ENCODE measurements at places on chromosomes 16 and 17. TPM values are rescaled to one million over a fixed set of nuclear protein-coding genes. Genes with fewer than 3 reads are reported as not detected.

Gene FAM171A2
- 14.9 TPM for total RNA-seq

Gene GOSR2
- total RNA-seq = 34.5 TPM

Gene TP53TG3D
- not detected for total RNA-seq

Gene RAB26
- total RNA-seq = 0.49 TPM

Gene TERB1
- 0.28 TPM for total RNA-seq

Gene CD300LG
- not detected for total RNA-seq

Gene CTF1
- 1.4 TPM for total RNA-seq

GRCh38 chr17:64420143-64420670, 28.7 kb upstream of the MILR1 start:
- no peaks in the 10 kb centered on the region for H3K36me3 ChIP-seq
- H3K27ac ChIP-seq = no peak overlapping the region
- H3K27me3 ChIP-seq = no peaks in the 10 kb centered on the region
- no peak overlapping the region for H3K4me3 ChIP-seq
- DNase-seq = peak; percentile 85
- peaks cover 6% of the 10 kb centered on the region for H3K4me1 ChIP-seq

DNA sequence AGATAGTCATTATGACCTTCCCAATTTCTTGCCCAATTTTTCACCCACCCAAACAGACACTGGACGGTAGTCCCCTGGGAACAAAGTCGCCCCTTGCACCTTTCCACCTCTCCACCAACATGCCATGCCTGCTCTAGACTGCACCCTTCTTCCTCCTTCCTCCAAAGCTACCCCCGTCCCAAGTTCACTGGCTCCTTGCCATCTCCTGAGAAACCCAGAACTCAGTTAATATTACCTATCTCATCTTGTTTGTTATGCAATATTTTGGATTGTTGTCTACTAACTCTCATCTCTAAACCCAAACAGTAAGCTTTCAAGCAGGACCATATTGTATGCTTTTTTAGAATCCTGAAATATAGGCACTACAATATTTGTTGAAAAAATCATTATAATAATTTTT, 63.3 kb downstream of the USP31 start:
- no peak overlapping the region for H3K4me3 ChIP-seq
- H3K36me3 ChIP-seq = peaks cover 18% of the 10 kb centered on the region
- H3K27me3 ChIP-seq = no peaks in the 10 kb centered on the region
- no peak overlapping the region for H3K27ac ChIP-seq
- H3K4me1 ChIP-seq = no peaks in the 10 kb centered on the region

DNA sequence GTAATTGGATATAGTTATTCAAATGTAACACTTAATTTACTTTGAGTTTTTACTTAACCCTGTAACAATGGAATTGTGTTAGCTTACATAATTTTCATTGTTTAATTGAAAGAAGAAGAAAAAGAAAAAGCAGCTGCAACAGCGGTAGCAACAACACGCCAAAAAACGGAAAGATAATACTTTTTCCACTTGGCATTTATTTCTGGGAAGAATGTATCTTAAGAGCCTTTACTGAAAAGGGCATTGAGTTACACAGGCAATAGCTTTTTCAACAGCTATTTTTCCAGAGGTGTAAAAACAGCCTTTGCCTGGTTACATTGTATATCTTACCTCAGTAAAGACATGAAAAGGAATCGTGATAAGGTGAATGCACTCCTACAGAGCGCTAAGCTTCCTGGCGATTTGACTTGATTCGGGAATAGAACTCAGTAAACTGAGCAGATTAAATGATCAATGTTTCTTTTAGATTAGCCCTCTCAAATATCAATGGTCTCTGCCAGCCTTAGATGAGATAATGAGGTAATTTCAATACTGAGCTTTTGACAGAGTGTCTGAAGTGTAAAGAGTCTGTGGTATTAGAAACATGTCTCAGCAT, 311.3 kb downstream of the CDH13 start:
- H3K27ac ChIP-seq = no peak overlapping the region
- no peak overlapping the region for H3K4me3 ChIP-seq
- no peak for DNase-seq
- no peaks in the 10 kb centered on the region for H3K4me1 ChIP-seq

DNA sequence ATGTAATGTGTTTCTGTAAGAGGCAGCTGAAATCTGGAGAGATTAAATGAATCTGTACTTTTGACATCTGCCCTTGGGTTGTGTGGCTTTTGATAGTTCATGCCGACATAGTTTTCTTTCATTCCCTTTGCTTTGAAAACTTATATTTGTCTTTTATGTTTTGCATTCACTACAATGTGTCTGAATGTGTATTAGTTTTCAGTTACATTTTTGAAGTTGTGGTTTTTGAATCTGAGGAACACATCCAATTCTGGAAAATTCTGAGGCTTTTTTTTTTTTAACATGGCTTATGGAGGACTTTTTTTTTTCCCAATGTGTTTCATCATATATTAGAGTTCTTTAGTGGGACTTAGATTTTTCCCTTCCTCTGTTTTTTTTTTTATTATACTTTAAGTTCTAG, 683.7 kb upstream of the SOX9 start:
- no peak for DNase-seq
- H3K4me3 ChIP-seq = no peak overlapping the region
- no peak overlapping the region for H3K27ac ChIP-seq
- H3K36me3 ChIP-seq = no peaks in the 10 kb centered on the region

GRCh38 chr17:4657678-4658077, 16.2 kb upstream of the ALOX15 start:
- H3K4me3 ChIP-seq = no peak overlapping the region
- no peak for DNase-seq
- H3K36me3 ChIP-seq = no peaks in the 10 kb centered on the region
- no peaks in the 10 kb centered on the region for H3K27me3 ChIP-seq

GRCh38 chr16:11135464-11135973, 120.5 kb downstream of the SOCS1 start:
- no peak overlapping the region for H3K4me3 ChIP-seq
- no peak for DNase-seq
- peak overlapping the region; percentile 74 for H3K27ac ChIP-seq
- no peaks in the 10 kb centered on the region for H3K36me3 ChIP-seq

DNA sequence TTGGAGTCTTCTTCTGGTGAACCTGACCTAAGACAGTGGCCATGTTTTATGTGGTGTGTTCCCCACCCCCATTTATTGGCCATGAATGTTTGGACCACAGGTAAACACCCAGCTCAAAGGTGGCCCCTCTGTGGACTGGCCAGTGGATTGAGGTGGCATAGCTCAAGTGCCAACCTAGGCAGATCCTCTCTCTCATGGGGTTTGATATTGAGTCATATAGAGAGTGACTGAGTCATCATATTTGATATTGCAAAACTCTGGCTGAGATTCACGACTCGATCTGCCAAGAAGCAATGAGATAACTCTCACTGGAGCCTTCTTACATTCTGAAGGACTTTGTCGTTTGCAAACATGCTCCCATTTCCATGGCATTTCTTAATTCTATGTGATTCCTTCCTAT, 10.5 kb upstream of the TEKT3 start:
- peaks cover 3% of the 10 kb centered on the region for H3K27me3 ChIP-seq
- H3K27ac ChIP-seq = no peak overlapping the region
- H3K4me1 ChIP-seq = no peaks in the 10 kb centered on the region
- no peaks in the 10 kb centered on the region for H3K36me3 ChIP-seq

- no peaks in the 10 kb centered on the region for H3K4me1 ChIP-seq
- H3K27ac ChIP-seq = no peak overlapping the region
- no peak for DNase-seq
- no peaks in the 10 kb centered on the region for H3K36me3 ChIP-seq
Observed at GRCh38 chr17:72264682-72265405, 144.0 kb downstream of the SOX9 start.

DNA sequence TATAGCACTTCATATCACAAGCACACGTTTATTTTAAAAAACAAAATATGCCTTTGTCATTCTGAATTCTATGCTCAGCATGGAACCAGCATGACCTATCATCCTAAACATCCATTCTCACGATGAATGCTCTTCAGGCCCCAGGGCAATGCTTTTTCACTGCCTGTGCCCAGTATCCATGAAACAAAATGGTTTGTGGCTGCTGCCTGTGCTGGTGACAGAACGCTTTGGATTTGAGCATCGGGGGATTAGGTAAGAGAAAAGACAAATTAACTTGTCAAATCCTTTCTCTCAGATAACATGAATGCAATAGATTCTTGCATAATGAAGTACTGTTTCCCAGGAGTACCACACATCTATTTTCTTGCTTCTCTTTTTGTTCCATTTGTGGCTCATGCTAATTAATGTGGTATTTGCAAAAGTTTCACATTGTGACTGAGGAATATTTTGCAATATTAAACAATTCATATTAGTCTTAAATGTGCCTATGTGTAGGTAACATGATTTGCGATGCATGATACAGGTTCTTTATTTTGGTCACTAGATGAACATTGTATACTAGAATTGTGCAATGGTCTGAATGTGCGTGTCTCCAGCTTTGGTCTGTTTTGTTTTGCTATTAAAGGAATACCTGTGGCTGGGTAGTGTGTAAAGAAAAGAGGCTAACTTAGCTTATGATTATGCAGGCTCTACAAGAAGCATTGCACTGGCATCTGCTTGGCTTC, 25.8 kb upstream of the SRSF1 start:
- H3K4me3 ChIP-seq = no peak overlapping the region

GRCh38 chr17:3004150-3004801, 59.1 kb downstream of the OR1D5 start:
- peaks cover 10% of the 10 kb centered on the region for H3K4me1 ChIP-seq
- no peak overlapping the region for H3K27ac ChIP-seq
- H3K27me3 ChIP-seq = no peaks in the 10 kb centered on the region
- peak overlapping the region; percentile 22 for H3K4me3 ChIP-seq
- H3K36me3 ChIP-seq = no peaks in the 10 kb centered on the region
- DNase-seq = peak; percentile 83

DNA sequence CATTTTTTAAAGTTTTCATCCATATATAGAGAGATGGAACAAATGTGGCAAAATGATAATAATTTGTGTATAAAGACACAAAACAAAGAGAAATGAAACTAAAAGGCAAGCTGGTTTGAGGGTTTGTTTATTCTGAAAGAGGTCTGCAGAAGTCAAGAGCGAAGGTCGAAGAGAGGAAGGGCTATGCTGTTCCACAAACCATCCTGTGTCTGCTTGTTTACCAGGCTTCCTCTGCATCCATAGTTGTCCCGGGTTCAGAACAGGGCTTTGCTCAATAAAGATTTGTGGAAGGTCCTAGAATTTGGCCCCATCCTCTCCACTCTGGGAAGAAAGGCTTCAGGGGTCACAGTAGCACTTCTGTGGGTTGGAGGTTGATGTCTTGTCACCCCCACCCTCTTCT, 2.4 kb upstream of the MARVELD3 start:
- no peak for DNase-seq
- no peak overlapping the region for H3K27ac ChIP-seq
- H3K36me3 ChIP-seq = no peaks in the 10 kb centered on the region
- no peak overlapping the region for H3K4me3 ChIP-seq

DNA sequence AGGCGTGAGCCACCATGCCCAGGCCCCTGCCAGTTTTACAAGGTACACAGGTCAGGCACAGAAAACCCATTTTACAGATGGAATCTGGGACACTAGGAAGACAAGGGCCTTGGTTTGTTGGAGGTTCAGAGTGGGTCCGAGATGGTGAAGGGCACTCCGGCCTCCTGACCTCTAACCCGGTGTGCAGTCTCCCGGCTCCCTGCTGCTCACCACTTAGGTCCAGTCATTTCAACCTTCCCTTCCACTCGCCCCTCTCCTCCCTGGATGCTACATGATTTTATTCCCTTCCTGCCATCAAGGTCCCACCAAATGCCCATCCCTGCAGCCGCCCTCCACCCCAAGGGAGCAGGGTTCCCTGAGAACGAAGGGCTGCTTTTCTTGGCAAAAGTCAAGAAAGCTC, 8.7 kb downstream of the ITGAX start:
- DNase-seq = no peak
- no peaks in the 10 kb centered on the region for H3K27me3 ChIP-seq
- no peak overlapping the region for H3K27ac ChIP-seq
- no peak overlapping the region for H3K4me3 ChIP-seq

DNA sequence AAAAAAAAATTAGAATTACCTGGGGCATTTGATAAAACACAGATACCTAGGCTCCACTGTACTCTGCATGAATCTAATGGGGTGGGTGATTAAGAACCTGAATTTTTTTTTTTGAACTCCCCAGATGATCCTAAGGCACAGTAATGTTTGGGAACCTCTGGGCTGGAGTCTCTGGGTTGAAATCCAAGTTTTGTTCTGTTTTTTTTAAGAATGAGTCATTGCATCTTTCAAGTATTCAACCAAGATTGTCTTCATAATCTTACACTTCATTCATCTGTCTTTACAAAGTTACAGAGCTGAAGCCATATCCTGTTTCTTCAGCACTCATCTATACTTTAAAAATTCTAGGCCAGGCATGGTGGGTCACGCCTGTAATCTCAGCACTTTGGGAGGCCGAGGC, 52.6 kb downstream of the PIGL start:
- no peaks in the 10 kb centered on the region for H3K27me3 ChIP-seq
- H3K36me3 ChIP-seq = no peaks in the 10 kb centered on the region
- no peak overlapping the region for H3K4me3 ChIP-seq
- H3K4me1 ChIP-seq = no peaks in the 10 kb centered on the region

GRCh38 chr17:82022310-82022980, at the start of gene CENPX:
TSS of gene CENPX (minus strand) at chr17:82022878. CDS start at chr17:82022861, 17 bp downstream.
- peaks cover 13% of the 10 kb centered on the region for H3K36me3 ChIP-seq
- DNase-seq = no peak
- H3K4me3 ChIP-seq = peak within 1 kb of the TSS; percentile 97
- no peaks in the 10 kb centered on the region for H3K27me3 ChIP-seq
- peak within 1 kb of the TSS; percentile 75 for H3K27ac ChIP-seq

GRCh38 chr17:42531455-42532354, 4.3 kb upstream of the NAGLU start:
- peak overlapping the region; percentile 43 for H3K4me3 ChIP-seq
- no peak overlapping the region for H3K27ac ChIP-seq
- no peaks in the 10 kb centered on the region for H3K27me3 ChIP-seq
- DNase-seq = no peak
- H3K36me3 ChIP-seq = no peaks in the 10 kb centered on the region
- no peaks in the 10 kb centered on the region for H3K4me1 ChIP-seq

- peaks cover 22% of the 10 kb centered on the region for H3K4me1 ChIP-seq
- H3K36me3 ChIP-seq = peaks cover 6% of the 10 kb centered on the region
- H3K27ac ChIP-seq = peak overlapping the region; percentile 82
Observed at GRCh38 chr17:39208893-39209292, 8.8 kb downstream of the RPL19 start.

- H3K4me1 ChIP-seq = no peaks in the 10 kb centered on the region
- no peaks in the 10 kb centered on the region for H3K27me3 ChIP-seq
- DNase-seq = peak; percentile 11
- H3K36me3 ChIP-seq = no peaks in the 10 kb centered on the region
Observed at GRCh38 chr17:31095236-31096105, 694 bp downstream of the NF1 start.
